ENCODE measurements at places on chromosomes 12 and 14.

DNA sequence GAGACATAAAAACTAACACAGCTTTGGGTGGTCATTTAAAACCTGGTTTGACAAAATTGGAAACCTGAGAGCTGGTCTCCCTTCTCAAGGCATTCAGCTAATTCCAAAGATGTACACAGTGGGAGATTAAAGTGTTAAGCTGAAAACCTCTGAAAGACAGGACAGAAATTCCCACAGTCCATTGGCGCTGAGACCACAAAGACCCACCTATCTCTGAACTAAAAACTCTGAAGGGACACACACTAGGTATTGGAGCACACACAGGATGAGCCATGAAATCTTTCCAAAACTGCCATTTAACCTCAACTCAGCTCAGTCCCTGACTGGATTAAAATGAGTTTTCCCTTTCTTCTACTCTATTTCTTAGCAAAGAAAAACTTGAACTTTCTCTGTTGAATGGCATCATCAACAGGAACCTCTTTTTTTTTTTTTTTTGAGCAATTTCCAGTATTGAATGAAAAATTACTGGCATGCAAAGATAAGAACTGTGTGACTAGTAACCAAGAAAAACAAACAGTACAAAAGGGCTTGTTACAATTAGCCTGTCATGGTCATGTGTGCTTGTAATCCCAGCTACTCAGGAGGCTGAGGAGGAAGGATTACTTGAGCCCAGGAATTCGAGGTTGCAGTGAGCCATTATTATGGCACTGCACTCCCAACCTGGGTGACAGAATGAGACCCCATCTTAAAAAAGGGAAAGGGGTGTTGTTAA, 82.4 kb downstream of the IPO8 start:
- DNase-seq: no peak

GRCh38 chr12:45112306-45112705, 61.4 kb upstream of the DBX2 start:
- no peak for DNase-seq

- peak; percentile 16 for DNase-seq
Measured at GRCh38 chr12:126069549-126070165, 1004.4 kb downstream of the AACS start.

DNA sequence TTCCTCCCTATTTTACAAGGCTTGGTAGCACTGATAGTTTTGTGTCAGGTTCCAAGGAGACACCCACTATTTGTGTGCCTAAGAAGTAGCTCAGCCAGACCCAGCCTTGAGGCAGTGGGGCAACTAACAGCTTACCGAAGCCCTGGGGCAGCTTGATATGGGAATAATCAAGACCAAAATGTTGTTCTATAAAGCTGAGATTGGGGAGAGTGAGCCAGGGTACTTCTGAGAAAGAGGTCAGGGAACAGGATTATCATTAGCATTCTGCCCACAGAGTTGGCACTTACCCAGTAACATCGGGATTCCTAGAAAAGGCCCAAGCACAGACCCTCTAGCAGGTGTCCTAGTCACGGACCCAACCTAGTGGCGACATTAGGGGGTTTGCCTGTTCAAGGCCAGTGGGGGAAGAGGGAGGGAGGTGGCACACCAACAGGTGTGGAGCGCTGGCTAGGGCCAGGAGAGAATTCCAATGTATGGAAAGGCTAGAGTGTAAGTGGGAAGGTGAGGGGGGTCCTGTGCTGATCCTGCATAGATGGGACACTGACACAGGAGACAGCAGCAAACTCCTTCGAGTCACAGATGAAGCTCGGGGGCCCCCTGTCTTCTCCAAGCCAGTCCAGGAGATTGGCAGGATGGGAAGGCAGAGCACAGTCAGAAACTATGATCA, 4.9 kb downstream of the PPP1R3E start:
- no peak for DNase-seq

- DNase-seq: no peak
Measured at GRCh38 chr14:54803396-54803795, 99.2 kb downstream of the GCH1 start.

GRCh38 chr14:69986336-69986735, 107.1 kb downstream of the SMOC1 start:
- DNase-seq: no peak

- DNase-seq: no peak
Measured at GRCh38 chr12:1322821-1323220, 271.6 kb downstream of the FBXL14 start.

DNA sequence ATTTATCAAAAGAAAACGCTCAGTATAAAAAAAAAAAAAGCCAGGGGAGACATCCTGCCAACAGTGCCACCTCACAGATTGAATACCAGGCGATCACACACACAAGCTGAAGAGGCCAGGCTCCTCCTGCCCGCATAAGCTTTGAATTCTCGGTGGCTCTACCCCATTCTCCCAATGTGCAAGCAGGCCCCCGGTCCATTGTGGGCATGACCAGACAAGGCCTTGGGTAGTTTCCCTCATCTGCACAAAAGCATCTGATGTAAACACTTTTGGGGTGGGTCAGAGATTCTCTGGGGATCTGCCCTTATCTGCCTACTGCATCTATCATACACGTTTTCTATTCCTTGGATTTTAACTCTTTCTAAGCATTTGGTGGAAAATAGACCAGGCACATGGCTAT, 16.2 kb downstream of the KLRF2 start:
- no peak for DNase-seq

- peak; percentile 46 for DNase-seq
Measured at GRCh38 chr14:24710403-24711112, 76.6 kb upstream of the GZMB start.

GRCh38 chr12:66879409-66879808, 200.5 kb upstream of the GRIP1 start:
- no peak for DNase-seq

DNA sequence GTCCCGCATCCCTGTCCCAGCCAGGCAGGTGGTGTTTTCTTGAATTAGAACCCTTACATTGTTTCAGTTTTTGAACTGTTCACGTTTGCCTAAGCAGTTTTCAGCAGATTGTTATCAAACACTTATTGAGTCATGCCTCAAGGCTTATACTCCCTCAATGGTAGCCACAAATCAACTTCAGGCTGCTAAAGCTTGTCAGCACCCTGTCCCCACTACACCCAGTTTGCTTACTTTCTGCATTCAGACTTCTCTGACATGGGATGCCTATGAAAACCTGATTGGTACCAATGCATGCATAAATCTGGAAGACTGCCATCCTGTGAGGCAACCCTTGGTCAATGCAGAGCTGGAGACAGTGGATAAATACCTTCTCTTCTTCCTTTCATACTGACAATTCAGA, 225.4 kb downstream of the BTG1 start:
- no peak for DNase-seq

- no peak for DNase-seq
Measured at GRCh38 chr14:71725922-71726579, 206.2 kb upstream of the RGS6 start.

GRCh38 chr14:104925214-104925854, 655 bp downstream of the PLD4 start:
- DNase-seq: no peak

GRCh38 chr14:92397953-92398564, 75.1 kb downstream of the SLC24A4 start:
- DNase-seq: no peak

- no peak for DNase-seq
Measured at GRCh38 chr14:56064513-56064912, 53.7 kb upstream of the PELI2 start.

DNA sequence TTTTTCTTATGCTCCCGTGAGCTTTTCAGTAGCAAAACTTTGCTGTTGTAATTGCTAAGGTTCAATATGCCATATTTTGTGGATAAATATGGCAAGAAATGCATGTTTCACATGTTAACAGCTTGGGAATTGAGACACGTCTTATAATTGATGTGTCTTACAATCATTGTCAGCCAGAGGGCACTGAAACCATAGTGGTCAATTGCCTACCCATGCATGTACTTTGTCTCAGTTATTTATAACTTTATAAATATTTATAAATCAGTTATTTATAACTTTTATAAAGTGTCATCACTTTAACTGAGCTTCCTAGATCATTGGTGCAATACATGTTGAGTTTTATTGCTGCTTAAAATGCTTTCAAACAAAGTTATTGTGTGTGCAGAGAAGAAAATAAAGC, 82.0 kb downstream of the CATSPERB start:
- no peak for DNase-seq

DNA sequence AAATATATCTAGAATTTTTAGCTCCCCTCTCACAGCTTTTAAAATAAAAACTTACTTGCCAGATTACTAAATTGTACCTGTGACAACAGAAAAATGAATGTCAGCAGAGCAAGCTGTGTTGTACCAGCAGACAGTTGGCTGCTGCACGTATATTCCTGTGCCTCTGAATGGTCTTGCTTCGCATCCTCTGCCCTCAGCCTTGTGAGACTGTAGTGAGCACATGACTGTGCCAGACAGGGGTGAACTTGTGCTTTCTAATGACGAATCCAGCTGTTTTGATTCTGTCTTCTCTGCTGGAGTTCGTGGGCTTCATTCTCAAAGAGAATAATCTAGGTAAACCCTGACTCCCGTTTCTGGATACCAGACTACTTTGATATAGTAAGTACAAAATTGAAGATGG, 58.3 kb upstream of the FRMD6 start:
- DNase-seq: no peak

DNA sequence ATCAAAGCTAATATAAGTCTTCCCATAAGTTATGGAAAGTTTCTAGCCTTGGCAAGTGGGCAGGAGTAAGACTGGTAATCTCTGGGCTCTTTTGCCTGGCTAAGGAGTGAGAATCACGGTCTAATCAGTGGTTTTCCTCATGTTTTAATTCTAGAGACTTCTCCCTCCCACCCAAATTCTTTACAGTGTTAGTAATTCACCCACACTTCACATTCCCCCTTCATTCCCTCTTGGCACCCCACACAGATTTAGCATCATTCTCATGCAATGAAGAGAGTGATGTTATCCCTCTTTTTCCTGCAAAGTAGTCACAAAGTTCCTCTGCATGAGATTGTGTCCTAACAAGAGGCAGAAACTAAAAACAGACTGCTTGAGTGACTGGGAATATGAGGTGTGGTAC, 28.6 kb upstream of the CACNA2D4 start:
- DNase-seq: no peak

- peak; percentile 23 for DNase-seq
Measured at GRCh38 chr14:22099942-22100763, 426.5 kb upstream of the OR4E1 start.

- DNase-seq: no peak
Measured at GRCh38 chr14:63273129-63273528, 45.6 kb downstream of the GPHB5 start.

DNA sequence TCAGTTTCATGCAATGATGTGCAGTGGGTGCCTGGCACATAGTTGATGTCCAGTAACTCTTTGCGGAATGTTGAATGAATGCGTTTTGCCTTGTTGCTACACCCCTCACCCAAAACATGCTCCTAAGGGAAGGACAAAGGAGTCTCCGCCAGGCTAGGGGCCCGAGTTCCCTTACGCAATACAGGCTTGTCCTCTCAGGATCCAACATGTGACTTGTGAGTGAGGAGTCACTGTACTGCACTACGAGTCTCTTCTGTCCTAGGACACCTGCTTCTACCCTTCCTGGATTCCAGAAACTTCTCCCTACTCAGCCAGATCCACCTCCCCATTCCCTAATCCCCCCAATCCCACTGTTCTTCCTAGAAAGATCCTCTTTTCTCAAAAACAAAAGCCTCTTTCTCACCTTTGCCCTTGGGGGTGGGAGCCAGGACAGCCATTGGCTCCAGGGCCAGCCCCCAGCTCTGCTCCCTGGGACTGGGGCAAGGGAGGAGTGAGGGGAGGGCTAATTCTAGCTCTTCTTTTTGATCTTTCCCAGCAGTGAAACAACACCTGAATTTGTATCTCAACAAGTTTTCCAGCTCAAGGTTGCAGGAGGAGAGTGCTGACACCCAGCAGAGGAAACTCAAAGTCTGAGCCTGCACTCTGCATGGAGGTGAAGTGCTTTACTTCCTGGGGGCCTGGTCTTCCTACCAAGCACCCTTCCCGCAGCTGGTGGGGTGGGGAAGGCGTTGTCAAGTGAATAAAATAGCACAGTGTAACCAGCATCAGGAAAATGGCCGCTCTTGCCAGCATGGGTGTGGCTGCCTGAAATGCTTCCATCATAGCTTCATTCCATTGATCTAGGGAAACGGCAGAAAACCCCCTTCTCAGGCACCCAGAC, 3.4 kb upstream of the OTUB2 start:
- no peak for DNase-seq

GRCh38 chr14:31051511-31051910, 25.3 kb upstream of the STRN3 start:
- no peak for DNase-seq

- no peak for DNase-seq
Measured at GRCh38 chr12:92537290-92537960, 165.4 kb upstream of the PLEKHG7 start.

Measured in activated T-cell treated with anti-CD3 and anti-CD28 coated beads for 24 hours (primary cell).